ENCODE measurements at places on chromosomes 13 and 19. TPM values are rescaled to one million over a fixed set of nuclear protein-coding genes. Genes with fewer than 3 reads are reported as not detected.
A peak's percentile ranks its signal among the peaks of the same experiment; 100 is the strongest.

The ATP4A gene
- total RNA-seq, result 0.59 TPM

DNA sequence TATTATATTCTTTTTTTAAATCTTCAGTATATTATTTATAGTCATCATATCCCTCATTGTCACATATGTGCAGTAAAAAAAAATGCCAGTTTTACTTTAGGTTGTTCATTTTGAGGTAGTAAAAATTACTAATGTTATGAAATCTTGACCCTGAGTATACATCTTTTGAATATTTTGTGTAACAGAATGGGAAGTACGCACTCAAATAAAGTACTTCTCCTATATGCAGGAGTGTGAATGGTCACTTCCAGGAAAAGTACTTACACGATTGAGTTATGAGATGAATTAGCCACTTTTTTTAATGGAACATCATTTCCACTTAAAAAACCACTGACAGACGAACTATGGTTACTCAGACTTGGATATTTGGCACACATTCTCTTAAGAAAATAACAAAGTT lies 58.5 kb downstream of the C13orf42 start:
- no peak for DNase-seq

The NRTN gene
- 4.9 TPM for total RNA-seq

The CAPN12 gene
- total RNA-seq, result 9.6 TPM

The CYP2F1 gene
- 1.3 TPM for total RNA-seq

- no peak for DNase-seq
These were observed 497.2 kb downstream of the DIAPH3 start for GRCh38 chr13:59666504-59666903.

DNA sequence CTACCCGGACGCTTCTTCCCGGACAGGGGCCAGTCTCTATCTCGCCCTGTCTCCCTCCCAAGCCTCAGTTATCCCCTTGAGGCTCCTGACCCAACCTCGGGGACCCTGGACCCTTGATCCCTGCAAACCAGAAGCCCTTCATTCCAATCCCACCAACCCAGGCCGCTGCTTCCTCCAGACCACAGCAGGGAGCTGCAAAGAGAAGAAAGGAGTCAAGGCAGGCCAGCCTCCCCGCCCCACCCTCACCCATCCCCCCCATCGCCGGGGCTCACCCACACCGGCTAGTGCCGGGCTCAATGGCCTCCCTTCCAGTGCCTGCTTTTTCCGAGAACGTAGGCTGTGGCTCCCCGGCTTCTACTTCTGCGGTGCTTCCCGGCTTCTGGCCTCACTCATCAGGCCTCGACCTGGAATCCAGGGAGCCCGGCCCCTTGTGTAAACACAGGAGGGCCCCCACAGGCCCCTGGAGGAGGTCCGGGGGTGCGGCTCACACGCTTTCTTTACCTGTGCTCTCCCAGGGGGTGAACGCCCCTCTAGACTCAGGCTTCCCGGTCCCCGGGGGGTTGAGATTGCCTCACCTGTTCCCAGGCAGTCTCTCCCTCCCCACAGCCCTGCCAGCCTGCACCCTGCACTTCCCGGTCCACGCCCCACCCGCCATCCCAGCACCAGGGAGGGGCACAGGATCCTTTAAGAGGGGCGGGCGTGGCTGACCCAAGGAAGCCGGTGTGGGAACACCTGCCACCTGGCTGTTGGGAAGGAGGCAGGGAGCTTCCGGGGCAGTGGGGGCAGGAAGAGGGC lies at the start of gene FAM83E:
TSS of gene FAM83E (minus strand) at position 641 of the 795 bp plus-strand sequence. CDS start 1,704 bp downstream, outside the sequence.
- peak; percentile 74 for DNase-seq

- DNase-seq, result no peak
These were observed 10.4 kb upstream of the NANOS3 start for GRCh38 chr19:13866463-13867046.

GRCh38 chr13:28494778-28495537 lies at the start of gene FLT1:
FLT1 (minus strand) TSS chr13:28495128; CDS start chr13:28494843, 285 bp downstream.
- DNase-seq, result peak; percentile 84

- no peak for DNase-seq
These were observed 115.8 kb downstream of the TRPC4 start for GRCh38 chr13:37753776-37754175.

DNA sequence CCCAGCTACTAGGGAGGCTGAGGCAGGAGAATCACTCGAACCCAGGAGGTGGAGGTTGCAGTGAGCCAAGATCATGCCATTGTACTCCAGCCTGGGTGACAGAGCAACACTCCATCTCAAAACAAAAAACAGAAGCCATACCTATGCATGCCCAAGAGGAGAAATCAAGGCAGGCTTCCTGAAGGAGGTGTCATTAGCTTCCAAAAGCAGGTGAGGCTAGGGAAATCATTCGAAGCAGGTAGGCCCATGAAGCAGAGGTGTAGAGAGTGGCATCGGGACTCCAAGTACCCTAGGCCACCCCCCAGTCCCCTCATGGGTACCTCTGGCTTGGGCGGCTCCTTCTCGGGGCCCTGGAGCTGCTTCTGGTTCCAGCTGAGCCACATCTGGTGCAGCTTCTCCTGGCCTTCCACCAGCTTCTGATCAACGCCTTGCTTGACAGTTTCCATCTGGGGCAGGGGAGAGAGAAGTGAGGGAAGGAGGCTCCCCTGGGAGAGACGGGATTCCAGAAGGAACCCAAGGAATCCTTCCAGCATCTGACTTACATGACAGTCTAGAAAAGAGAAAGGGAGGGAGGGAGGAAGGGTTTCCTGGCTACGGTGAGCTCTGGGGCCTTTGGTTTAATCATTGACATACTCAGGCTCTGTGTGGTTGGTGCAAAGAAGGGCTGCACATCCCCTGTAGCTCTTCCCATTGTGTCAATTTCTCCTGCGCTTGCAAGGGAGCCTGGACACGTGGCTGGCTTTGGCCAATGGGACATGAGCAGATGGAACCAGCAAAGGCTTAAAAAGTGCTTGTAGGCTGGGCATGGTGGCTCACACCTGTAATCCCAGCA lies 13.1 kb upstream of the TICAM1 start:
- no peak for DNase-seq

DNA sequence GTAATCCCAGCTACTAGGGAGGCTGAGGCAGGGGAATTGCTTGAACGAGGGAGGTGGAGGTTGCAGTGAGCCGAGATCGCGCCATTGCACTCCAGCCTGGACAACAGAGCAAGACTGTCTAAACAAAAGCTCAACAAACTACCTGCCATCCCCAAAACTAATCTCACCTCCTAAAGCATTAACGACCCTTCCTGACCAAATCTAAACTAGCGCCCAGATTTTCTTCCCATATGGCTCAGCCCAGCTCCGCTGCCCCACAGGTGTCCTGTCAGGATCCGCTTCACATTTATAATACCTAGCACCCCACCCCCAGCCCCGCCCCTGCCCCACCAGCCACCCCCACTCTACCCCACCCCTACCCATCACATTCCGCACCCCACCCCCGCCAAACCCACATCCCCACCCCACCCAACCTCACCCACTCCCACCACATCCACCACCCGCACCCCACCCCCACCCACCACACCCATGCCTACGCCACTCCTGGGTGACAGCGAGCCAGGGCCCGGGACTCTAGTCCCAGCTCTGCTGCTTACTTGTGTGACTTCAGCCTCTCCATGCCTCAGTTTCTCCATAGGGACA lies 599 bp downstream of the C19orf12 start:
- no peak for DNase-seq

The ZSWIM9 gene
- total RNA-seq, result 12.8 TPM

- no peak for DNase-seq
These were observed 2.8 kb downstream of the SOHLH2 start for GRCh38 chr13:36211567-36211966.

The CDC42EP5 gene
- 19.8 TPM for total RNA-seq

The SGCG gene
- not detected for total RNA-seq

DNA sequence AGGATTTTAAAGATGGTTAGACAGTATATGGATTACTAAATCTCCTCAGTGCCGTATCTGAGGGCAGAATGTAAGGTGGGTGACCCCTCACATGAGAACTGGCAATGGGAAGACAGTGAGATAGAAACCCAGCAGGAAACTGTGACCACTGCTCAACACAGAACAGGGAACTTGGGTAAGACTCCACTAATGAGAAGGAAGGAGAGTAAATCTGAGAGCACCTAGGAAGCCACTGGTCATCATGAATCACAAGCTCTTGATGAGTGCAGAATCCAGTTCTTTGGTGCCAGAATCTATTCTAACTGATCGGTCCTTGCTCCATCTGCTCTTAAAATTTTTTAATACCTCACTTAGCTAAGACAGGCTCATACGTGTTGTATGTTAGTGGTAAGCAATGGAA lies 261.8 kb downstream of the KLF12 start:
- DNase-seq, result no peak

The ZNF536 gene
- total RNA-seq, result 0.37 TPM

The CPT1C gene
- total RNA-seq, result 74.6 TPM

DNA sequence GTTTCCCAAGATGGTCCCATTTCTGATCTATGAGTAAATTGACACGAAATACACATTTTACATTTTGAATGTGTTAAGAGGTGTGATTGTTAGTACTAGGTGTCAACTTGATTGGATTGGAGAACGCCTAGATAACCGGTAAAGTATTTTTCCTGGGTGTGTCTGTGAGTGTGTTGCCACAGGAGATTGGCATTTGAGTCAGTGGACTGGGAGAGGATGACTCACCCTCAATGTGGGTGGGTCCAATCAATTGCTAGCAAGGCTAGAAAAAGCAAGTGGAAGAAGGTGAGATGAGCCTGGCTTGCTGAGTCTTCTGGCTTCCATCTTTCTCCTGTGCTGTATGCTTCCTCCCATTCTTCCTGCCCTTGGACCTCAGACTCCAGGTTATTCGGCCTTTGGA lies 960.7 kb upstream of the PCDH9 start:
- DNase-seq, result no peak

GRCh38 chr13:95642999-95643398 lies 1.5 kb downstream of the DZIP1 start:
- DNase-seq, result no peak

The GGN gene
- total RNA-seq, result 3.1 TPM

The CEACAM8 gene
- total RNA-seq, result not detected

DNA sequence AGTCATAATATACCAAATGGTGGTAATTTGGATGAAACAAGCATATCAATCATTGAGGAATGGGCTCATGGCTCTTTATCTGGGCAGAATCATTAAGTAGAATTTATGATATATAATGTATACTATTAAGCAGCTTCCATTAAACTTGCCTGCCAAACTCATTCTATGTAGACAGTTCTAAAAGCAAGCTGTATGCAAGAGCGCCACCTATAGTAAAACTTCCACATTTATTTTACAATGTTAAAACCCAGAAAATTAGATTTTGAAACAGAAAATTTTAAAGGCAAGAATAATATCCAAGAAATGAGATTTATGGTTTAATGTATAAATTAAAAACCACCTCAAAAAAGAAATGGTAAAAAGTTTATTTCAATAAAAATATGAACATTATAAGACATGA lies 161.5 kb downstream of the MZT1 start:
- DNase-seq, result no peak

DNA sequence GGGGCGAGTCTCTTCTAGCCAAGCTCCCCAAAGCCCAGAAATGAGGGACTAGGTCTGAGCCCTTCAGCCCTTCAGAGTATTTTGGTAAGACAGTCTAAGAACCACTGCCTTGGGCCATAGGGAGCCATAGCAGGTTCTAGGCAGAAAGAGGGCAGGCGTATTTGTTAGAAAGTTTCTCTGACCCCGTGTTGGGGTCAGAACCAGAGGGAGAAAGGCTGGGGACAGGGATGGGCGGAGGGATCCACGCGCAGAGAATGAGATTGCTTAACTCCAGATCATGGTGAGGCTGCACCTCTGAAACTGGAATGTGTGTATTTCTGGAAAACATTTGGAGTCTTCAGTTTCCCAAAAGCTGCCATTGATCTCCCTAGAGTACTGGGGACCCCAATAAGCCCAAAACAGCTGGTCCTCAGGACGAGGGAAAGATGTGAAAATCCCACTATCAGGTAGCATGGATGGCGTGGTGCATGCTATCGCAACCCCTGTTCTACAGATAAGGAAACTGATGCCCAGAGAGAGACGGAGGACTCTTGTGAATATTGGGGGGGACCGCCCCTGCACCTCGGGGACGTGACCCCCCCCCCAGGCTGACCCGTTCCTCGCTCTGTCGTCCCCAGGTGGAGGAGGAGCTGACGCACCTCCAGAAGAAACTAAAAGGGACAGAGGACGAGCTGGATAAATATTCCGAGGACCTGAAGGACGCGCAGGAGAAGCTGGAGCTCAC lies 703 bp upstream of the TPM4 start:
- no peak for DNase-seq

GRCh38 chr13:55606045-55606665 lies 1534.6 kb upstream of the PRR20A start:
- no peak for DNase-seq

The SAFB gene
- total RNA-seq, result 106 TPM

The UNC13A gene
- 42.9 TPM for total RNA-seq

- DNase-seq, result no peak
These were observed 100.9 kb downstream of the FOXO1 start for GRCh38 chr13:40565282-40566148.

- peak; percentile 89 for DNase-seq
These were observed 3.0 kb downstream of the CNFN start for GRCh38 chr19:42386974-42387707.

DNA sequence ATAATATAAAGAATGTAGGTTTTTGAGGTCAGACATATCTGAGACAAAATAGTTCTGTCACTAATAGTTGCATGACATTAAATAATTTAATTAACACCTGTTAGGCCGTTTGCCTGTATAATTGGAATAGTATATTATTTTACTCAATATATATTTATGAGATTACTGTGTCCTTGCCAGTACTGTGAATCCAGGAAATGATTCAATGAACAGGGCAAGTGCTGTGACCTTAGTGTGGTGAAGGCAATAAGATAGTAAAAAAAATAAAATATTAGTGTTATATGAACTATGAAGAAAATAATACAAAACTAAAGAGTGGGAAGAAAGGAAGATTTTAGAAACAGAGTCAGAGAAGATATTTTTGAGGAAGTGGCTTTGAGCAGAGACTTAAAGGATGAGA lies 403.7 kb downstream of the PCDH9 start:
- DNase-seq, result no peak
